Kidney (tissue), 22 donors: ENCODE measurements at places on chromosomes 6 and 20.

DNA sequence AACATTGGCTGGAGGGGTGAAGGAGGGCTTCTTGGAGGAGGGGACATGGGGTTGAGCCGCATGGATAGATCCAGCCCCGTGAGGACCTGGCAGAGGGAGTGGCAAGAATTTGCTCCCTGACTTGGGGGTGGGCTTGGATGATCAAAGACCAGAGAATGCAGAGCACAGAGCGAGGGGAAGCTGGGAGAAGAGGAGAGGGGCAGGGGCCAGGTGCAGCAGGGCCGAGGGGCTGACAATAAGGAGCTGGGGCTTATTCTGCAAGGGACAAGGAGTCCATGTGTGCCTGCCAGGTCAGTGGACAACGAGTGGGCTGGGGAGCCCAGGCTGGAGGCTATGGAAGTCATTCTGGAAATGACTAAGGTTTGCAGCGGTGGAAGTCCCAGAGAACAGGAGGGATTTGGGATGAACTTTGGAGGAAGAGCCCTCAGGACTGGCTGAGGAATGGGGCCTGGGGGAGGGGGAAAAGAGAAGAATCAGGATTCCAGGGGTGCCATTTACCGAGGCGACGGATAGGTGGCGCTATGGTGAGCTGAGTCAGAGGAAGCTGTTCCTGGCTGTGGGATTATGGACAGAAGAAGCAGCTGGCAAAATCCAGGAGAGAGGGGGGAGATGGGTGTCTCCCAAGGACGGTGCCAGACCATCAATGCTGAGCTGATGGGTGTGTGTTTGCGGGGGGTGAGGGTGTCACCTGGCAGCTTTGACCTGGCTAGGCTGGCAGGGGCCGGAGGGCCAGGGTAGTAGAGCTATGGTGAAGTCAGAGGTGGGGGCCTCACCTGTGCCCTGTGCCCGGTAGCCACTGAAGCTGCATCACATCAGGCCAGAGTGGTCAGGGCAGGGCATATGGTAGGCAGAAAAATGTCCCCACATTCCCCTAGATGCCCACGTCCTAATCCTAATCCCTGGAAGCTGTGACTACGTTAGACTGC lies 7.8 kb downstream of the KCNG1 start:
- DNase-seq, result peak; percentile 86

DNA sequence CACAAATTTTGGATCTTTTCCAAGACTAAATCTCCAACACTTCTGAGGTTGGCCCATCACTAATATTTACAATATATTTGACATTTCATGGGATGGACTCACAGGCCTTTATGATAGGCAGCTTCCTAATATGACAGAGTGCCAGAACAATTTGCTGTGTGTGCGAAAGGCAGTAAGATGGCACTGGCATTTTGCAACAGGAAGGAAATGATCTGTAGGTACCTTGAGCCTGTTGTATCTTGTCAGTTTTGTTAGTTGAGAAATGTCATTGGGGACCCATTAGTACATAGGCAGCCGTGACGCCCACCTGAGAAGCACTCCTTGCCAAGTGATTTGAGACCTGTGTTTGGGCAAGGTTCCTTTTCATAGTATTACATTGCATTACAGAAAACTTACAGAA lies 153.4 kb upstream of the HEY2 start:
- no peak for DNase-seq

- peak; percentile 32 for DNase-seq
Observed at GRCh38 chr6:144007478-144008119, 460 bp downstream of the PLAGL1 start.

- DNase-seq, result no peak
Observed at GRCh38 chr6:111205502-111205901, 118.2 kb downstream of the SLC16A10 start.

GRCh38 chr6:157064502-157064901 lies 258.8 kb downstream of the TMEM242 start:
- DNase-seq, result no peak

DNA sequence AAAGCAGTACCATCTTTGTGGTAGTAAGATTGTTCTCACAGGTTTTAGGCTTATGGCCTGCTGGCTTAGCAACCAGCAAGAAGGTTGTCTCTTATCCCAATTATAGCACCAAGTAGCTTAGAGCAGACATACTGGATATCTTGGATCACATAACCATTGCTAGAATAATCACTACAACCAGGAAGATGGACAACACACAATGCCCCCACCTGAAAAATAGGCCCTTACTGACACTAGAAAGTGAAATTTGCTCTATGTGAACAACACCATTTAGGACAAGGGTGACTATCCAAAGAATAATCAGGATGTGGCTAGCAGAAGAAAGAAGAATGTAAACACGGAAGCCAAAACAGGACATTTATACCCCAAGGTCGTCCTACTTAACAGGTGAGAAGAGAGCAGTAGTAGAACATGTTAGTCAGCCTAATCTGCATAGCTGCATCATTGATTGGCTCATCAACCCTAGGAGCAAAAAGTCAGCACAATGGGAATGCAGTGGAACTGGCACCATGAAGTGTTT lies 172.7 kb upstream of the MARCKS start:
- DNase-seq, result no peak

- no peak for DNase-seq
Observed at GRCh38 chr6:120648713-120649112, 685.6 kb downstream of the TBC1D32 start.

- no peak for DNase-seq
Observed at GRCh38 chr6:168823397-168824212, 382.6 kb downstream of the SMOC2 start.

DNA sequence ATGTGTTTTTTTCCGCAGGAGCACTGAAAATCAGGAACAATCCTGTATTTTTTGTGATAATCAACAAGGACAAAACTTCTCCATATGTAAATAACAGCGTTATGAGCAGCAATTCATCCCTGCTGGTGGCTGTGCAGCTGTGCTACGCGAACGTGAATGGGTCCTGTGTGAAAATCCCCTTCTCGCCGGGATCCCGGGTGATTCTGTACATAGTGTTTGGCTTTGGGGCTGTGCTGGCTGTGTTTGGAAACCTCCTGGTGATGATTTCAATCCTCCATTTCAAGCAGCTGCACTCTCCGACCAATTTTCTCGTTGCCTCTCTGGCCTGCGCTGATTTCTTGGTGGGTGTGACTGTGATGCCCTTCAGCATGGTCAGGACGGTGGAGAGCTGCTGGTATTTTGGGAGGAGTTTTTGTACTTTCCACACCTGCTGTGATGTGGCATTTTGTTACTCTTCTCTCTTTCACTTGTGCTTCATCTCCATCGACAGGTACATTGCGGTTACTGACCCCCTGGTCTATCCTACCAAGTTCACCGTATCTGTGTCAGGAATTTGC lies at the start of gene TAAR6:
Gene TAAR6, plus strand, starts transcription at position 102 of the 557 bp plus-strand sequence. Its CDS starts 0 bp downstream, at position 102.
- no peak for DNase-seq

- no peak for DNase-seq
Observed at GRCh38 chr6:37865504-37865903, 46.0 kb downstream of the ZFAND3 start.

DNA sequence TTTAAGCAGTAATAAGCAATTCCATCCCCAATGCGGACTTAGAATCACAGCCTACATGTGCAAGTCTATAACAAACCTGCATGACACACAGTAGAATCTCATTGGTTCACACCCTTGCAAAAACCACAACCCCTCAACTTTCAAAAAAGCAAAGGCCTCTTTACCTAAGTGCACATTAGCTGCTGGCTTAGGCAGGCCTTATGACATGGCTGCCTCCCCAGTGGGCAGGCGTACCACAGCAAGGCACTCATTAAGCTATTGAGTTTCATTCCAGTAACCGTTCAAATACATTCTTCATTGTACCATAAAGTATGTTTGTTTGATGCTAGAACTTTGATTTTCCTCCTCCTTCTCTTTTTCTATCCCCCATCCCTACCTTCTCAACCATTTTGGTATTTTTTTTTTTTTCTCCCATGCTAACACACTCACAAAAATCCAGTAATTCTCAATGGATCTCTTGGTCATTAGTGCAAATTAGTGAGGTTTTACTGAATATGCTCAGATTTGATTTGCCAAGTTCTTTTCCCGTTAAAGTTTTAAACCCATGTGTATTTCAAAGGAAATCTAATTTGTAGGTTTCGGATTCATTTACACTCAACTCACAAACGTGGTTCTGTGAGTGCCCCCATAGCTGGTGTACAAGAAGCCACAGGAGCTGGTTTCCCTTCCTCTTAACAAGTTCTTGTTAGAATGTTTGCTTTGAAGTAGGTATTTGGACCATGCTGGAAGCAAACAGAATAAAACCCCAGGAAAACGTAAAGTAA lies 460.4 kb upstream of the RUNX2 start:
- DNase-seq, result no peak

DNA sequence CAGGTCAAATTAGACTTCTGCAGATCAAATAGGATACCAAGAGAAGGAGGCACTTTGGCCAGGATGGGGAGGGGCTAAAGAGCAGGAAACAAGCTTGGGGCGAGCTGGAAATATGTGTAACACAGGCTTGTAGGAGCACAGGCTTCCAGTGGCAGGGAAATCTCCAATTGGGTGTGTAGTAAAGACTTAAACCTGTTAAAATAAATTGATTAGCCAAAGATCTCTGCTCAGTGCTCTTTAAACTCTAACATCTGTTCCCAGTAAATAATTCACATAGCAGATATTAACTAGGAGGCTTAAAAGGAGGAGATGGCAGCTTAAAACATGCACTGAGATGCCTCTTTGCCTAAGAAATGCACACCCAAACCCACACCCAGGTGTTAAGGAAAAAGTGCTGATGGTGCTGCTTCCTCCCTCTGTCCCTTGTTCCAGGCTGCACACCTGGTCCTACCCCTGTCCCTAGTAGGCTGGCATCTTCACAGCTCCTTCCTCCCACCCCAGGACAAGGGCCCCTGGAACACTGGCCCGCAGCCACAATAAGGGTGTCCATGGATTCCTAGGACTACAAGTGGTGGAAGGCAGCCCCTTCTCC lies 93.5 kb upstream of the MLN start:
- peak; percentile 35 for DNase-seq

GRCh38 chr20:13229538-13229937 lies 8.5 kb downstream of the ISM1 start:
- no peak for DNase-seq

DNA sequence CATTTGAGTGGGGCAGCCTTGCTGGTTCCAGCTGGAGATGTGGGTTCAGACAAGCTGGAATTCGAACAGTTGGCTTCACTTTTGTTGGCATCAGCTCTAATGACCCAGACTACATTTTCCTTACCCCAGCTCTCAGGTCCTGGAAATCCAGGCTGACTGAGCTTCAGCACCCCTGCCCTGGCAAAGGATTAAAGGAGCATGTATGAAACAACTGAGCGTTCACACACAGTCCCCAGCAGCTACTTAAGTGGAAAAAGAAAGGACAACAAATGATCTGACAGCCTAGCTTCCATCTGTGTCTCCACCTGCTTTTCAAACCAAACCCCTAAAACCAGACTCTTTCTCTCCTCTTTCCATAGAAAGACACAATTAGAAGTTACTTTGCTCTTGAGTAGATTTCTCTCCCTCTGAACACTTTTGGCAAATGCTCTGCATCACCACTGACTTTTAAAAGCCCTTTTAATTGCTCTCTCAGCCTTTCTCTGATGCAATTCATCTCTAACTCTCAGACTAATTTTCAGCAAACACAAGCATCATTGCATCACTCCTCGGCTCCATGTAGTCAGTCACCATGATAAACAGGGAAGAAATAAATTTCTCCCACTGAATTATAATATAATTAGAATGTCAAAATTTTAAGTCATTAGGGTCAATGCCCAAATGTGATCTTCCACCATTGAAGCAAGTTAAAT lies 28.1 kb downstream of the ROS1 start:
- DNase-seq, result no peak

- no peak for DNase-seq
Observed at GRCh38 chr6:113172531-113172966, 684.6 kb upstream of the MARCKS start.

- no peak for DNase-seq
Observed at GRCh38 chr6:119594907-119595306, 245.3 kb upstream of the MAN1A1 start.

GRCh38 chr6:149335924-149336608 lies 18.6 kb downstream of the TAB2 start:
- no peak for DNase-seq

- DNase-seq, result no peak
Observed at GRCh38 chr6:32814145-32814544, 2.7 kb downstream of the HLA-DOB start.

DNA sequence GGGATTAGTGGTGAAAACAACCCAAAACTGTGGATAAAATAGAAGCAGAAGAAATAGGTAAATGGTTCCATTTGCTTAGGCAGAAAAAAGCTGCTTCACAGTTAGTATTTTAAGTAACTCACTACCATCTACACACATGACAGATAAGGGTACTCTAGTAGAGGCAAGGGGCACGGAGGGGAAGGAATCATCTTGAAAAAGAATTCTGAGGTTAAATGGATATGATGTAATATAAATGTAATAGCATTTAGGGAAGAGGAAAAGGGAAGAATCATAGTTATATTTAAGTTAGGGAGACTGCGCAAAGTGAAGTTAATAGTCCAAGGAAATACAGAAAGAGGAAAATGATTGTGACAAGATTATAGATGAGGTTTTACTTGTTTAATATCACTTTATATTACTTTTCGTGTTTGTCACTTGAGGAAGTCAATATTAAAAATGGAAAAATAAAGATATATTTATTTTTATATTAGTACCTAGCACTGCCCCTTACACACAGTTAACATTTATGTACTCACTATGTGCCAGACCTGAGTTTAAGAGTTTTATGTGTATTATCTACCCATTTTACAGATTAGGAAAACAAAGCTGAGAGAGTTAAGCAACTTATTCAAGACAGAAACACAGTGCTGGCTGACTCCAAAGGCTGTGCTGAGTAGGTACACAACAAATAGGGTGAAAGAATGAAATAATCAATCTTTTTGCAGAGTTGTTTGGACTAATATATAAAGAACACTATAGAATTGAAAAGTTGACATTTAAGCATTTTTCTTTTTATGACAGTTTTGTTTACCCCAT lies 128.1 kb downstream of the REV3L start:
- no peak for DNase-seq

GRCh38 chr20:51489611-51490010 lies 52.9 kb downstream of the NFATC2 start:
- no peak for DNase-seq

GRCh38 chr6:131366223-131366622 lies 206.8 kb upstream of the ARG1 start:
- DNase-seq, result no peak

DNA sequence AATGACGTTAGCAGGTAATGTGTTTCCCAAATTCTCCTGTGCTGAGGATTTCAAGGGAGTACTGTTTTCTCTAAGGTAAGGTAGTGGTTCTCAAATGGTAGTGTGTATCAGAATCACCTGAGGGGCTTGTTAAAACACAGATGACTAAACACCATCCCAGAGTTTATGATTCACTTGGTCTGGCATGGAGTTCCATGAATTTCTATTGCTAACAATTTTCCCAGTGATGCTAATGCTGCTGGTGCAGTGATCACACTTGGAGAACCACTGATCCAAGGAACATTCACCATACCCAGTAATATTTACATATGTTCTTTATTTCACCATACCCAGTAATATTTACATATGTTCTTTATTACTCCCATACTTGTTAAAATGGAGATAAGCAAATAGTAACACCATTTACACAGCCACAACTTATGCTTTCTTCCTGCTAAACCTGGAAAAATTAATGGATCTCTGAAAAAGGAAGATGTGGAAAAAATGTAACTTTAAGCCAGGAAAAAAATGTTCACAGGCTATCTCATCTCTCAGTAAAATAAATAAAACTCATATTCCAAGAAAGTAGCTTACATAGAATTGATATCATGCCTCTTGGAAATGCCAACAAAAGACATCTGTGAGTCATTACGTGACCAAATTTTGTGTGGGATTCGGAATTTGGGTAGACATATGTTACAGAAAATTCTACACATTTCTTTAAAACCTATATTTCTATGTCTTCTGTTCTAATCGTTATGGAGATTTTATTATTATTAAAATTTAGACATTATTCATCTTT lies 129.5 kb downstream of the MMUT start:
- no peak for DNase-seq
